ENCODE measurements at places on chromosomes 5 and 9. TPM values are rescaled to one million over a fixed set of nuclear protein-coding genes. Genes with fewer than 3 reads are reported as not detected.

The PWWP2A gene
- total RNA-seq, result 48.9 TPM

The SLC6A3 gene
- 0.55 TPM for total RNA-seq

The ATP10B gene
- 0.63 TPM for total RNA-seq

The BHMT gene
- total RNA-seq, result not detected

The DOCK8 gene
- total RNA-seq, result 51.4 TPM

The ATOX1 gene
- total RNA-seq, result 135 TPM

The C9orf78 gene
- total RNA-seq, result 56.3 TPM

The LCN12 gene
- total RNA-seq, result 11.5 TPM

The GRM6 gene
- 0.47 TPM for total RNA-seq

The PRR16 gene
- total RNA-seq, result 0.68 TPM

The DMRT3 gene
- total RNA-seq, result 6.3 TPM

The MYMK gene
- total RNA-seq, result not detected

The FBXO10 gene
- total RNA-seq, result 31.7 TPM

The RMRP gene
- total RNA-seq, result 4,421 TPM

The GCNT1 gene
- 2.1 TPM for total RNA-seq

The GABRA1 gene
- total RNA-seq, result 0.12 TPM

The LARP1 gene
- 169 TPM for total RNA-seq

The CARTPT gene
- 15.0 TPM for total RNA-seq

The PCDHA4 gene
- 4.5 TPM for total RNA-seq

The CDKN2B gene
- 28.7 TPM for total RNA-seq

The PCDHB14 gene
- 7.9 TPM for total RNA-seq

The TSSK1B gene
- total RNA-seq, result 68.7 TPM

The TIMD4 gene
- 78.0 TPM for total RNA-seq

The PRR7 gene
- 23.2 TPM for total RNA-seq

The FOXD4L3 gene
- not detected for total RNA-seq

The EGFL7 gene
- total RNA-seq, result 106 TPM

The AK3 gene
- total RNA-seq, result 18.3 TPM

The MYOZ3 gene
- 12.7 TPM for total RNA-seq

The RGS7BP gene
- 3.1 TPM for total RNA-seq

The OSMR gene
- 18.3 TPM for total RNA-seq

The NPDC1 gene
- 75.9 TPM for total RNA-seq

The SOWAHA gene
- total RNA-seq, result 1.3 TPM

The OR1L4 gene
- not detected for total RNA-seq

The LCN1 gene
- not detected for total RNA-seq

The DMXL1 gene
- total RNA-seq, result 63.9 TPM

The HMCN2 gene
- total RNA-seq, result 10.2 TPM

Measured in testis (tissue), 5 donors.